ENCODE measurements at places on chromosomes 5 and 9.

DNA sequence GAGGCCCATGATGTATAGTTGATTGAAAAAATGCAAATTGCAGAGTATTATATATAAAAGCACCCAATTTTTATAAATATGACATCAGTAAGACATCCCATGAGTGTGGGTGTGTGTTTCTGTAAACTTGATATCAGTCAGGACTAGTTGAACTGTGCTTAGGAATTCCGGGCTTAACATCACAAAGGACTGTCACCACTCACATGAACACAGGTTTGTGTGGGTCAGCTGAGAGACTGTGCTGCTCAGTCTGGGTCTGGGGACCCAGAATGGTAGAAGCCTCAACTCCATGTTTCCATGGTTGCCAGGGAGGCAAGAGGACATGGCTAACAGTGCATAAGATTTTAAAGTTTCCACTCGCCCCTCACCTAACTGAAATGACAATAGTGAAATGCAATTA, 120.3 kb downstream of the ADCY2 start:
- no peak for DNase-seq

GRCh38 chr5:59186623-59187022, 603.7 kb downstream of the RAB3C start:
- DNase-seq, result no peak

DNA sequence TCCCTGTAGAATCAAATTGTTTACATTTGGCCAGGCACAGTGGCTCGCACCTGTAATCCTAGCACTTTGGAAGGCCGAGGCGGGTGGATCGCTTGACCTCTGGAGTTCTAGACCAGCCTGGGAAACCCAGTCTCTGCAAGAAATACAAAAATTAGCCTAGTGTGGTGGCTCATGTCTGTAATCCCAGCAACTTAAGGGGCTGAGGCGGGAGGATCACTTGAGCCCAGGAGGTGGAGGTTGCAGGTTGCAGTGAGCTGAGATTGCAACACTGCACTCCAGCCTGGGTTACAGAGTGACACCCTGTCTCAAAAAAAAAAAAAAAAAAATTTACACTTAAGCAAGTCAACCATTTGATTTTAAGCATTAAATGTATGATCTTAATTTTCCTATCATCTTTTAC, 17.5 kb upstream of the IQGAP2 start:
- no peak for DNase-seq

GRCh38 chr5:168778536-168778935, 199.4 kb upstream of the PANK3 start:
- no peak for DNase-seq

DNA sequence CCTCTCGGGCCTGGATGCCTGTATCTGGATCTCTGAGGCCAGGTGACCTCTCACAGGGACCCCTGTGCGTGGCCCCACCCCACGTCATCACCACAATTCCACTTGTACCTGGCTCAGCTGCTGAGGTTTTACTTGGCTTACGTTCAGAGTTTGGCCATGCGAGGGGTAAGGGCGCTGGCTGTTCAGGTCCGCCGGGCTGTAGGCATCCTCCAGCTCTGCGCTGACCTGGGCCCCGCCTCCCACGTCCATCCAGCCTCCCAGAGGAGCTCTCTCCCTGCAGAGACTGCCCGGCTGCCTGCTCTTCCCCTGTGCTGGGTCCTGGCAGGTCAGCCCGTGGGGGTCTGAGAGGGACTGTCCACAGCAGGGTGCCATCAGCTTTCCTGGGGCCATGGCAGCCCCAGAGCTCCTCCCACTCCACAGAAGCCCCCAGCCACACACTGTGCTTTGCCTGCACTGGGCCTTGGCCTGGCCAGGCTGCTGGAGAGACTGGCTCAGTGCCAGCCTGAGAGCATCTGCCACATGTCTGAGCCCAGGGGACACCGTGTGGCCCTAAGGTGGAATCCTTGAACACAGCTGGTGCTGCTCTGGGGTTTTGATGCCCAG, 43.6 kb downstream of the SLC6A3 start:
- DNase-seq, result no peak

DNA sequence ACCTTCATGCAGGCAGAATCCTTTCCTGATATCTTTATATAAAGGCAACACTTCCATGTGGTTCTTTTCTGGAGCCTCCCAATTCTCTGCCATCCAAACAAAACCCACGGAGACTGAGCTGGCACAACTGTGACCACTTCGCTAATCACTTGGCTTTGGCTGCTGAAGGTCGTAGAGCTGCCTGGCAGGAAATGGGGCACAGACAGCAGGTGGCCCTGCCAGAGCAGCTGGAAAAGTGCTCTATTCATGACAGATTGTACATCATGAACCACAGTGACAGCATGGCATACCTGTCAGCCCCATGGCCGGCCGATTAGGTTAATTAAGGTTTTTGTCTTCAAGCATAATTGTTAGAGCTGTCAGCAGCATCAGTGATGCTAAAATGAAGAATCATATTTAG, 141.9 kb upstream of the ANKRD55 start:
- no peak for DNase-seq

DNA sequence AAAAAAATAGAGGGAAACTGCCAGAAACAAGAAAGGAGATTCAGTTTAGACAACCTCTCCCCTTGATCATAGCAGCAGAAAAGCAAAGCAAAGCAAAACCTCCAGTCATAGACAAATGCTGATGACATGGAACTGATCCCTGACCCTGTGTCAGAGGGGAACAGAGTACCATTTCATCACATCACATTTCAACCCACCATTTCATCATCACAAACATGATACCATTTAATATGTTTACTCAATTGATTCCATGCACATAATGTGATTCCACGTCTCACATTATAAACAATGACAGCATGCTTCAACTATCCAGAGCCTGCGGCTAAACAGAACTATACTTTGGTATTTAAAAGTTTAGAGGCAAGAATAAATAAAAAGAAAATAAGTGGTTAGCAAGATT, 28.7 kb upstream of the ACOT12 start:
- DNase-seq, result no peak

GRCh38 chr5:63247651-63248050, 669.0 kb downstream of the LRRC70 start:
- DNase-seq, result no peak

DNA sequence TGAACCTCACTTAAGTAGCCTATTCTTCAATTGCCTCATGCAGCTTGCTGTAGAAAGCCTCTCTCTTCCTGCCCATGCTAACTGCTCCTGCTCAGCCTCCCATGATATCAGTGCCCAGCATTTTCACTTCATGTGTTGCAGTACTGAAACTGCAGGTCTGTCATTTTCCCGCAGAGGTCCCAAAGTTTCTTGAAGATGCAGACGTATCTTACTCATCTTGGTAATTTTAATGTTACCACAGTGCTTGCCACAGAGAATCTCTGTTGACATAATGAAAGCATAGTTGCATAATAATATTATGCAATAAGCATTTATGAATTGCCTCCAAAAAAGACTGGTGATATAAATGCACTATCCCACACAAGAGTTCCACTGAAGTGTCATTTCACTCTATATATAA, 561.1 kb upstream of the DAP start:
- no peak for DNase-seq

DNA sequence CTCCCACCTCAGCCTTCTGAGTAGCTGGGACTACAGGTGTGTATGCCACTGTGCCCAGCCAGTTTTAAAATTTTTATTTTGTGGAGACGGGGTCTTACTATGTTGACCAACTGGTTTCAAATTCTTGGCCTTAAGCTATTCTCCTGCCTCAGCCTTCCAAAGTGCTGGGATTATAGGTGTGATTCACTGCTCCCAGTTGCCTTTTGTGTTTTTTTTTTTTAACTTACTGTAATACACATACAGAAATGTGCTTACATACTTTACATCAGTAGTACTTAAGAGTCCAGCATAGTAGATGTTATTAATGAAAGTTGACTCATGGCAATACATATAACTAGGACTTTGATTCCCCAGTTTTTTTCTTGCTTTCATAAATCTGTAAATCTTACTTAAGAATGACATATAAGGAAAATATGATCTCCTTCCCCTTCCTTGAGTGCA, 4.7 kb downstream of the MAN2A1 start:
- DNase-seq, result no peak

DNA sequence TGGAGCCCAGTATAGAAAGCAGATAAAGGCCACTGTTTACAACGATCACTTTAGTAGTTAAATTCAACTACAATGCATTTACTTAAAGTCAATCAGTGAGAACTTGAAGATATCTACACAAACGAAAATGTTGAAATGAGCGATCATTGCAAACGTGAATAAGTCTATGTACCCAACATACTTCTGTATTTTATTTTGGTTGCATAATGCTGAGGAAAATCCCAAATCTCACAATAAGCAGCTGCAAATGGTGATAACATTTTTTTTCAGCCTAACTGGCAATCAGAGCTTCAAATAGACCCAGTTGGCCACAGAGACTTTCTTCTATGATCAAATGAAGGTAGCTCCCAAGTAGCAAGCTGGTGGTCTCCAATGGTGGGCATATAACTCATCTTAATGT, 32.1 kb downstream of the PDGFRB start:
- DNase-seq, result no peak

DNA sequence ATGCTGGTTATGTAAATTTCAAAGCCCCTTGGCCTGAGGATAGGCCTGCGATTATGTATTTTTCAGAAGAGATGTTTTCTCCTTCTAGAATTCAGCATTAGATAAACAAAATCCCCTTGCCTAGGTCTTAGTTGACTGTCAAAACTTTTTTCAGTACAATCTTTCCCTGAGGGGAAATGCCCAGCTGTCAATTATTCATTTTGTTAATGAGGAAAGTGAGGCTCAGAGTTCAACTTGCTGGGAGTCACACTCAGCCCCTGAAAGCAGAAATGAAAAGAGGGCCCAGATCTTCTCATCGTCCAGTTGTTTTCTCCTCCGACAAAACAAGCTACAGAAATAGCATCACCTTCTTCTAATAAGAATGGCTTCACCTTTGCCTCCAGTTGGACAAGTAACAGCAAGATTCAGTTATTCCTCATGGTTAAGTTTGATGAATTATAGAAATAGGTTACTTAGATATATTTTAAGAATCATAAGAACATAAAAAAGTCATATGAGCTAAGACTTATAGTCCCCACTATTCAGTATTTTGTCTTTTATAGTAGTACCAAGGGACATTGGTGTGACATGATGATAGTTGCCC, 627.1 kb upstream of the WWC1 start:
- DNase-seq, result no peak

- DNase-seq, result no peak
Measured at GRCh38 chr5:440401-441201, 2.4 kb upstream of the EXOC3 start.
